MV-4-11 (cell line): ENCODE measurements at places on chromosomes 12 and 14.

- DNase-seq = no peak
These were observed 133.6 kb upstream of the AMIGO2 start for GRCh38 chr12:47213396-47213795.

- DNase-seq = peak; percentile 38
These were observed 180.3 kb downstream of the IPO8 start for GRCh38 chr12:30515351-30515750.

DNA sequence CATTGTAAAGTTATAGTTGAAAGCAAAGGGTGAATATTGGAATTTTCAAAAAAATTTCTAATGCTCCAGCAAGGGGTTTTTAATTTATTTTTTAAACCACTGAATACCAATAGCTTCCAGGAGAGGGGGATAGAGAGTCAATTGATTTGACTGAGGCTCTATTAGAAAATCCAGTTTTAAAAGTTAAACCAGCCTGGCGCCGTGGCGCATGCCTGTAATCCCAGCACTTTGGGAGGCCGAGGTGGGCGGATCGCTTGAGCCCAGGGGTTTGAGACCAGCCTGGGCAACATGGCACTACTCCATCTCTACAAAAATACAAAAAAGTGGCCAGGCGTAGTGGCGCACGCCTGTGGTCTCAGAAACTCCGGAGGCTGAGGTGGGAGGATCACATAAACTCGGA lies 150.1 kb downstream of the SLC38A4 start:
- DNase-seq = no peak

DNA sequence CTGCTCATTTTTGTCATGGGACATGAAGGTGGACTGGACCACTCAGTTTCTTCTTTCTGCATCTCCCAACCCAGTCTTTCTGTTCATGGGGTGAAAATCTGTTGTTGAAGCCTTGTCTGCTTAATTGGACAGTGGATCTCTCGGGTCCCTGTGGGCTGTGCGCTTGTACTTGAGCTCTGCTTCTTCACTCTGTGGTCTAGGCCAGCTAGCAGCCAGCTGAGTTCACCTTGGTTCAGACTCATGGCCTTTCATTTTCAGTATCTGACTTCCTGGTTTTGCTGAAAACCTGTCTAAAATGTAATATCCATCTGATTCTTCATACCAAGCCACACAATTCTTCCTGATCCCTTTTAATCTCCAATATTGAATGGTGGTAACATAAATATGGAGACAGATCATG lies 117.2 kb downstream of the LRRK2 start:
- no peak for DNase-seq

GRCh38 chr14:93952829-93953228 lies 23.5 kb downstream of the ASB2 start:
- DNase-seq = no peak

DNA sequence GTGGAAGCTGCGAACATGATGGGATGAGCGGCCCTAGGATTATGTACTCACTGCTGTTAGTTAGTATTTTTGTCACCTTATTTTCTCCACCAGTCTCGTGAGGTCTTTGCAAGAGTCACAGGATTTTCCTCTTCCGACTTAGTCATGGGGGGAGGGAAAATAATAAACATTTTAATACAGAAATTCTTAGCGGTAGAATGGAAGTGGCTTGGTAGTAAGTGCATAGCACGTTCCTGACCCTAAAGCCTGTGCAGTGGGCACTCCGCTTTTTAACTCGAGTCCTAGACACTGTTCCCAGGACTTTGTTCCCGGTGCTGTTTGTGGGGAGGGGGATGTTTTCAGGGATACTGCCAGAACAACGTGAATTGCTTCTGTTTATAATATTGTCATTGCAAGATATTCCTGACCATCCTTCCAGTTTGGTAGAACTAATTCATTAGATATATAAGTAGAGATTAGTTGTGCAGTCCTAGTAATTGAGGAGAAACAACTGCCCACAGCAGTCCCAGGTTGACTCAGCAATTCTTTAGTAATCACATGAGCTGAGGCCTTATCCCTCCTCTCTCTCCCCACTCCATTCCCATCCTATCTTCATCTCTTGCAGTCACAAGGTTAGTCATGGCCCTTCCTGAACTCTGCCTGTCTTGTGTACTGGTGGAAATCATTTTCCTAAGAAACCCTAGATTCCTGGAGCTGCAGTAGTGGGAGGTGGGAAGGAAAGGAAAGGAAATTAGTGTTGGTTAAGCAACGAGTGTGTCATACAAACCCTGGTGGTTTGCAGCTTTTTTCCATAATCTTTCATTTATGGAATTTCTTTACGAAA lies 799 bp downstream of the SLC38A6 start:
- DNase-seq = peak; percentile 8

- DNase-seq = peak; percentile 37
These were observed 89.0 kb downstream of the SETD3 start for GRCh38 chr14:99391671-99392070.

DNA sequence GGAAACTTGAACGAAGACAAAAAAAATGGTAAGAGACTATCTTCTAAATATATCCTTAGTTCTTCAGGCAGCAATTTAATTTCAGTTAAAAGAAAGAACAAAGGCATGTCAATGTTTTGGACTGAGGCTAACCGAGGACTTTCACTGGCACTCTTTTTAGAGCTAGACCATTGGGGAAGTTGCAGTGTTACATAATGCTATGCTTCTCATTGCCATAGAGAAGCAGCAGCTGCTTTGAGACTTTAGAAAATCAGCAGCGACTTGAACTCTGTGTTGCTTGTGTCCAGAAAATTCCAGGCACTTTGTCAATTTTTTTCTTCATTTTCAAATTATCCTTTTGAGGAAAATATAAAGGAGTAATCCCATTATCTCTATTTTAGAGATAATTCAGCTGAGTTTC lies 964.2 kb downstream of the NRXN3 start:
- no peak for DNase-seq

DNA sequence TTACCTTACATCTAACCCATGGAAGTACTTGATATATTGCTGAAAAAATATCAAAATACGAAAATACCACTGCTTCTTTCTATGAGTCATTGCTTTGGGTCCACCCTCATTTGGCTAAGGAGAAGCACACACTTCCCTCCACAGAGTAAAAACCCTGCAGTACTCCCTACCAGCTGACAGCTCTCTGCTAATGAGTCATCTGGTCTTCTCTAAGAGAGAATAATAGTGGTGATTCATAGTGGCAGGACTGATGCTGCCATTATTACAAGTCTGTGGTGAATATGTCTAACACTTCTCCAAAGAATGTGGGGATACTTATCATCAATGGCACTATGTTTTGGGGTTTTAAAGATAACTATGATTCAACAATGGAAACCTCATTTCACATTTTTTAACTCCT lies 90.7 kb downstream of the PPFIA2 start:
- peak; percentile 93 for DNase-seq
